ENCODE measurements at places on chromosomes 11 and 22. TPM values are rescaled to one million over a fixed set of nuclear protein-coding genes. Genes with fewer than 3 reads are reported as not detected.

The SAA4 gene
- not detected for total RNA-seq

GRCh38 chr22:35590634-35591295, 26.4 kb downstream of the MB start:
- no peaks in the 10 kb centered on the region for H3K4me1 ChIP-seq
- no peak overlapping the region for H3K4me3 ChIP-seq
- no peak overlapping the region for H3K27ac ChIP-seq

The ROM1 gene
- total RNA-seq = 5.4 TPM

DNA sequence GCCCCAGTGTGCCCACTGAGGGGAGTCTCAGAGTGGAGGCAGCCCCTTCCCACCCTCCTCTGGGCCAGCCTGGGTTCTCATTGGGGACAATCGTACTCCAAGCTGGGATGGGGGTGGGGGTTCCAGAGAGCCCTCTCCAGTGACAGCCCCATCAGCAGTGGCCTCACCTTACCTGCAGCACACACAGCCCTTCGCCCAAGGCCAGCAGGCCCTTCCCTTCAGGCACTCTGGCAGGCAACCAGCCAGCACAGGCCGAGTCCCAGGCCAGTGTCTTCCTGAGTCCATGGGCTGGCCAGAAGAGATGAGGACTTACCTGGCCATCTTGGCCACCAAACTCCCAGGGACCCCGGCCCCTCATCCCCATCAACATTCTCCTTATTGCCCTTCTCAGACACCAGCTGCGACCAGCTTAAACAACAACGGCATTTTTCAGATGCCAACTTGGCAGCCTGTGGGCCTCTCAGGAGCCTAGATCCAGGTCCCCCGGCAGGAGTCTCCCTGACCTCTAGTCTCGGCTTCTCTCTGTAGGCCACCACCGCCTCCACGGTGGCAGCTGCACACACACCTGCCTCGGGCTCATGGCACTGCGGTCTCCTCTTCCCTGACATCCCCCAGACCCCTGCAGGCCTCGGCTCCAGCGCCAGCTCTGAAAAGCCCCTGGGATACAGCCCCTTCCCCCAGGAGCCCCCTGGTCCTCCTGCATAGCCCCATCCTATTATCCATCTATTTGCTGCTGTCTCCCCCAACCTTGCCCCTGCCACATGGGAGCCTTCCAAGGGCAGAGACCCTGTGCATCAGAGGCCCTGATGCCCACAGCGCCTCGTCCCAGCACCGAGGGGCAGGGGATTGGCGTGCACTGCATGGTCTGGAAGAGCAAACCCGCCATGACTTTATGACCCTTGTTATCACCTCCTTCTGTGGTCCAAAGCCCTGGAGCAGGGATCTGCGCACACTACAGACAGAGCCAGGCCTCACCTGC, 111.2 kb upstream of the FGF3 start:
- no peak overlapping the region for H3K27ac ChIP-seq
- peaks cover 4% of the 10 kb centered on the region for H3K4me1 ChIP-seq
- no peak overlapping the region for H3K4me3 ChIP-seq

DNA sequence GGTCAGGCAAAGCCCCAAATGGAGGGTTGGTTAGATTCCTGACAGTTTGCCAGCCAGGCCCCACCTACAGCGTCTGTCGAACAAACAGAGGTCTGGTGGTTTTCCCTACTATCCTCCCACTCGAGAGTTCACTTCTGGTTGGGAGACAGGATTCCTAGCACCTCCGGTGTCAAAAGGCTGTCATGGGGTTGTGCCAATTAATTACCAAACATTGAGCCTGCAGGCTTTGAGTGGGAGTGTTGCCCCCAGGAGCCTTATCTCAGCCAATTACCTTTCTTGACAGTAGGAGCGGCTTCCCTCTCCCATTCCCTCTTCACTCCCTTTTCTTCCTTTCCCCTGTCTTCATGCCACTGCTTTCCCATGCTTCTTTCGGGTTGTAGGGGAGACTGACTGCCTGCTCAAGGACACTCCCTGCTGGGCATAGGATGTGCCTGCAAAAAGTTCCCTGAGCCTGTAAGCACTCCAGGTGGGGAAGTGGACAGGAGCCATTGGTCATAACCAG, 4.7 kb upstream of the TTC36 start:
- no peak overlapping the region for H3K4me3 ChIP-seq
- DNase-seq = no peak
- H3K4me1 ChIP-seq = peaks cover 7% of the 10 kb centered on the region
- H3K36me3 ChIP-seq = peaks cover 22% of the 10 kb centered on the region
- H3K27ac ChIP-seq = peak overlapping the region; percentile 57
- no peaks in the 10 kb centered on the region for H3K27me3 ChIP-seq

- peaks cover 3% of the 10 kb centered on the region for H3K27me3 ChIP-seq
- H3K4me1 ChIP-seq = peaks cover 6% of the 10 kb centered on the region
- no peak overlapping the region for H3K4me3 ChIP-seq
- peak; percentile 57 for DNase-seq
- no peaks in the 10 kb centered on the region for H3K36me3 ChIP-seq
Observed at GRCh38 chr11:112555491-112556364, 295.1 kb upstream of the PLET1 start.

The ENDOD1 gene
- 10.2 TPM for total RNA-seq

- no peaks in the 10 kb centered on the region for H3K27me3 ChIP-seq
- DNase-seq = no peak
- H3K4me1 ChIP-seq = peaks cover 50% of the 10 kb centered on the region
- H3K4me3 ChIP-seq = peak overlapping the region; percentile 90
- no peaks in the 10 kb centered on the region for H3K36me3 ChIP-seq
Observed at GRCh38 chr11:64804346-64805210, 1.6 kb upstream of the MAP4K2 start.

The MRGPRX1 gene
- total RNA-seq = not detected

The KDM4E gene
- not detected for total RNA-seq

- no peak for DNase-seq
- H3K4me1 ChIP-seq = no peaks in the 10 kb centered on the region
- H3K36me3 ChIP-seq = peaks cover 31% of the 10 kb centered on the region
- H3K4me3 ChIP-seq = no peak overlapping the region
- no peak overlapping the region for H3K27ac ChIP-seq
- peaks cover 3% of the 10 kb centered on the region for H3K27me3 ChIP-seq
Observed at GRCh38 chr11:134132808-134133207, 63.9 kb downstream of the JAM3 start.

DNA sequence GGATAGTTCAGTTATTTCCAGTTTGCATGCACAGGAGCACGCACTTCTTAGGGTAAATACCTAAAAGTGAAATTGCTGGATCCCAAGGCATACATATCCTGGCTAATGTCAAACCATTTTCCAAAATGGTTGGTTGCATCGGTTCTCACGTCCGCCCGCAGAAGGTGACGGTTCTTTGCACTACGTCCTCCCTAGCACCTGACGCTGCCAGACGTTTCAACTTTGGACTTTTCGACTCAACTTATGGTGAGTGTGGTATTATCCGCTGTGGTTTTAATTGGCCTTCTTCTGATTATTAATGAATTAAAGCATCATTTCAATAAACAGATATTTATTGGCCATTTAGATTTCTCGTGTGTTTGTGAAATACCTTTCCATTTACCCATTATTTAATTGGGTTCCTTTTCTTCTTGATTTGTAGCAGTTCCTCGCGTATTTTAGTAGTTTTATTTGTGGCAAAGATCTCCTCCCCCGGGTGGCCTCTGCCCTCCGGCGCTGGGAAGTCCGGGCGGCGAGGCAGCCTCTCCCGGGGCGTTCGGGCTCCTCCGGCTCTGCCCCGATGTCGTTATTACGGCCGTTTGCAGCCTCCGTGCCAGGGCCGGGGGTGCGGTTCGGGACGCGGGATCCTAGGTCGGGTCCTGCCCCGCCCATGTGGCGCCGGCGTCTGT, at the start of gene JHY:
JHY (plus strand) TSS at position 571 of the 668 bp plus-strand sequence. CDS start 3,091 bp downstream, outside the sequence.
- H3K36me3 ChIP-seq = no peaks in the 10 kb centered on the region
- H3K4me1 ChIP-seq = peaks cover 21% of the 10 kb centered on the region
- H3K27ac ChIP-seq = peak within 1 kb of the TSS; percentile 89

DNA sequence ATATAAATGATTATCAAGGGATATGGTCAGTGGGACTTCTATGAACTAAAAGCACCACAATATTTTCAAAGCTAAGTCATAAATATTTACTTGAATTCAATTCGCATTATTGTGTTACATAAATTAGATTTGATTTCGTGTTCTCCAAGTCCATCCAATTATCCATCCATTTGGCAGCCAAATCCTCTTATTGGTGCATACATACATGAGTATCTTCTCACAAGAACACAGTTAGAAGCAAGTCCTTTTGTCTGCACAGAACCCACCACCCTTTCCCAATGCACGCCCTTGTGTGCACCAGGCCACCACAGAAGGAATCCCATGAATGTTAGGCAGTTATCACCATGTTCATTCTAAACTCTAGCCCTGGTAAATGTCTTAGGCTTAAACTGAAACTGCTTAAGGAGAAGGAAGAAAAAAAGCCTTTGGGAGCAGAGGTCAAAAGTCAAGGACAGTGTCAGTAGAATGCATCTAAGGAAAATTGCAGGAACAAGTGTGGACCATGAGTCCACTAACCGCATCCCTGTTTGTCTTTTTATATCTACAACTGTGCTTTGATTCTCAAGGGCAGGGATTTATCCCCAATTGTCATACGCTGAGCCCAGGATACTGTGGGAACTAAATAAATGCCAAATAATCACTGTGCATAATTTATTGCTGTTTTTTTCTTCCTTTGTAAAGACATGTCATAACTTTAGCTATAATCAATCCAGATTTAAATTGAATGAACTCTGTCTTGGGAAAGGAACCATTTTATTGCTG, 108.2 kb upstream of the DDI1 start:
- H3K4me3 ChIP-seq = no peak overlapping the region
- no peak overlapping the region for H3K27ac ChIP-seq
- no peak for DNase-seq
- no peaks in the 10 kb centered on the region for H3K36me3 ChIP-seq

DNA sequence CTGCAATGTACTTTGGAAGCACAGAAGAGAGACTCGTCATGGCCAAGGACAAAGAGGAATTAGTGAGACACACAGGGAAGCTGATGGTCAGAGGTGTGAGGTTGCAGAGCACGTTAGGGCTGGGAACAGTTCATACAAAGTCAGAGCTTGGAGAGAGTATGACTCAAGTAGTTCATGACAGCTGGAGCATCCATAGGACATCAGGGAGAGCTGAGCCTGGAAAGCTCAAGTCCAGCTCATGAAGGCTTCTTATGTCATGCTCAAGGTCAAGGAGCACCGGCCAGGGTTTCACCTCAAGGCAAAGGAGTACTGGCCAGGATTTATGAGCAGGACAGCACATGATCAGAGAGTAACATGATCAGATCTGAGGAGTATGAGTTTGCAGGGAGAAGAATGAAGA, 64.6 kb upstream of the CHST1 start:
- no peak for DNase-seq
- no peaks in the 10 kb centered on the region for H3K36me3 ChIP-seq

- DNase-seq = no peak
- no peaks in the 10 kb centered on the region for H3K36me3 ChIP-seq
- H3K27me3 ChIP-seq = no peaks in the 10 kb centered on the region
- no peak overlapping the region for H3K4me3 ChIP-seq
Observed at GRCh38 chr11:67347964-67348749, 5.2 kb downstream of the POLD4 start.

DNA sequence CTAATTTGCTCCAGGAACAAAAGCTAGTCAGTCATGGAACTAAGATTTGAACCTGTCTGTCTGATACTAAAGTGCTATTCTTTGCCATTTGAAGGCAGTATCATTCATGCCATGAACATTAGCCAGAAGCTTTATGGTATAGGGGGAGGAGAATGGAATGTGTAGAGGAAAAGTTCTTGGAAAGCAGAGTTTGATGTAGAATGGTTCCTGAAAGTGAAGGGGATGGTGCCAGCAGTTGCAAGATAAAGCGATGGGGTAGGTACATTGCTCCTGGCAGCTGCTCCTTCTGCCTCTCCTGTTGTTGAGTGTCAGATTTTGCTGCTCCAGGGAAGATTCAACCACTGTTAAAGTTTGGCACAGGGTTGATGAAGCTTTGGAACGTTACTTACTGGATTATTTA, 53.4 kb downstream of the ARHGAP42 start:
- H3K4me3 ChIP-seq = no peak overlapping the region
- DNase-seq = no peak
- H3K36me3 ChIP-seq = no peaks in the 10 kb centered on the region
- H3K4me1 ChIP-seq = no peaks in the 10 kb centered on the region
- no peaks in the 10 kb centered on the region for H3K27me3 ChIP-seq
